H9 (cell line): ENCODE measurements at places on chromosomes 7 and 10.

- no peak for DNase-seq
Observed at GRCh38 chr7:127187740-127188139, 65.0 kb downstream of the GRM8 start.

- no peak for DNase-seq
Observed at GRCh38 chr10:31876652-31877352, 51.8 kb downstream of the ARHGAP12 start.

DNA sequence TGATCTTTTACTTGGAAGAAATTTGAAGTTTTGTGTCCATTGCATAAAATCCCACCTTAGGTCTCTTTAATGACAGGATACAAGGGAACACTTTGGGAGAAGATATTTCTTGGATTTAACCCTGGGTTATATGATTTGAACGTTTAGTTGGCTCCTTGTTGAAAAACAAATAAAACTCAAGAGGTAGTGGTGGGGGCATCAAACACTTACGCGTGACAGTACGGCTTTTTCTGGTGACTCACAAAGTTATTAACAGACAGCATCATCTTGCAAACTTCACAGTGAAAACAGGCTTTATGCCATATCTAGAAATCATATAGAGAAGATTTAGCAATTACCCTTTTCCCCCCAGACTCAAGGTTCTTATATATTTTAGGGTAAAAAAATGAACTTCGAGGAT is 699 bp downstream of the NRAP start:
- DNase-seq, result no peak

DNA sequence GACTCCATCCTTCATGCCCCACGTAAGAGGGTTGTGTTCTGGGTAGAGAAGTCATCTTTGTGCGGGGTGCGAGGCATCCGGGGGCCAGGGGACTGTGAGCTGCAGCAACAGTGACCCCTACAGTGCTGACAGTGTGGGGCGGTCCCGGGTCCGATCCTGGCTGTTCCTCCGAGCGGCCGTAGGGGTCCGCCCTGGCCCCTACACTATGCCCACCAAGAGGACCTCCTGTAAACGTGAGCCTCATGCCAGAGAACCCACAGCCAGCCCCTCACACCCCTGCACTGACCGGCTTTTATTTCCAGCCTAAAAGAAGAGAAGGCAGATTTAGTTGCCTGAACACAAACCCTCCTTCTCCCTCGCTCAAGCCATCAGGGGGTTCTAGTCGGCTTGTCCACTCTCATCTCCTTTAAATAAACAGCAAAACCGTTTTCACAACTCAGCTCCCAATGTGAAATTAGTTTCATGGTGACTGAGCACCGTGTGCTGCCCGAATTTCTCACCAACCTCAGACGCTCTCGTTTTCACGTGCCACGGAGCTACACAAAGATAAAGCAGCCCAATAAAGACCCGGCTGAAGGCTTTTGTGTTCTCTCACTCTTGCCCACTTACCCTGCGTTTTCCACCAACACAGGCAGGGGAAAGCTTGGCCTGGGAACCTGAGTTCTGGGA is 588.6 kb downstream of the PTPRN2 start:
- DNase-seq, result no peak

DNA sequence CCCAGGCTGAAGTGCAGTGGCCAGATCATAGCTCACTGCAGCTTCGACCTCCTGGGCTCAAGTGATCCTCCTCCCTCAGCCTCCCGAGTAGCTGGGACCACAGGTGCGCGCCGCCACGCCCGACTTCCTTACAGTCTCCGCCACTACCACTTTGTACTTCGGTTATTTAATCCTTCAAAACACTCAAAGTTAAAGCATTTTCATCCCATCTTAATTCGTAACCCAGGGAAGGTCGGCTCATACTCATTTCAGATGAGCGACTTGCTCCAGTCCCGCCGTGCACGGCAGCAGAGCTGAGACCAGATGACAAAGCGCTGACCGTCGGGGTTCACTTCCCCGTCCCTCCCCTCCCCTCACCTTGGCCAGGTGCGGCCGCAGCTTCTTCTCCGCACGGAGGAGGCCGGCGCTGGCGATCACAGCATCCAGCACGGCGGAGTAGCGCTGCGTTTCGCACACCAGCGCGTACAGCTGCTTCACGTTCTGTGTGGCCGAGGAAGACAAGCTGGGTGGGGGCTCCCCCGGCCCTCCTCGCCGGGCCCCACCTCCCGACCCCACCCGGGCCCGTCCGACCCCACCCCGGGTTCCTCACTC is 457 bp downstream of the NSUN5 start:
- no peak for DNase-seq

- no peak for DNase-seq
Observed at GRCh38 chr7:37304921-37305320, 143.7 kb downstream of the ELMO1 start.

DNA sequence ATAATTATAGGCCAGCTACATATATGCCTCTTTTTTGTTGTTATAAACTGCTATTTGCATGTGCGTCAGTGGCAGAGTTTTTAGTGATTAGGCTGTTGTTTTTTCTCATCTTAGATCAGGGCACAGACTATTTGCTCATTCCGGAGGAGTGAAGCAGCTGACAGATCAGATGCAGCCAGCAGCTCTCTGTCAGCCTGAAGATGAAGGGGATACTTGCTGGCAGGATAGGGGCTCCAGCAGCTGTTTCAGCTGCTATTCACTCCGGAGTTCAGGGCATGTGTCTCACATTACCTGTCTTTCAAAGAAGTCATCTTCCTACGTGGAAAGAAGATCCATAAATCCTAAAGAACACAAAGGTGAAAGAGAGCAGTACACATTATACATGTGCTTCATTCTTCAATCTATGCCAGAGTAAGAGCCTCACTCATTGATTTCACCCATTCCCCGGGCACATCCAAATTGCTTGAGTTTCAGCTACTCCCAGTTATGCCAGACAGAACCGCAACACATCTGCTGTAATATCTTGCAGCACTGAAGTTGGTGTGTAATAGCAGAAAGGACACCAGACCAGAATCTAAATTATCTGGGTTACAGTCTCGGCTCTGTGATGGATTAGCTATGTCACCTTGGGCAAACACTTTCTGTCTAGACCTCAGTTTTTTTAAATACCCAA is 182.8 kb upstream of the CHRM2 start:
- no peak for DNase-seq

- no peak for DNase-seq
Observed at GRCh38 chr7:100090527-100091410, 2.0 kb downstream of the COPS6 start.

DNA sequence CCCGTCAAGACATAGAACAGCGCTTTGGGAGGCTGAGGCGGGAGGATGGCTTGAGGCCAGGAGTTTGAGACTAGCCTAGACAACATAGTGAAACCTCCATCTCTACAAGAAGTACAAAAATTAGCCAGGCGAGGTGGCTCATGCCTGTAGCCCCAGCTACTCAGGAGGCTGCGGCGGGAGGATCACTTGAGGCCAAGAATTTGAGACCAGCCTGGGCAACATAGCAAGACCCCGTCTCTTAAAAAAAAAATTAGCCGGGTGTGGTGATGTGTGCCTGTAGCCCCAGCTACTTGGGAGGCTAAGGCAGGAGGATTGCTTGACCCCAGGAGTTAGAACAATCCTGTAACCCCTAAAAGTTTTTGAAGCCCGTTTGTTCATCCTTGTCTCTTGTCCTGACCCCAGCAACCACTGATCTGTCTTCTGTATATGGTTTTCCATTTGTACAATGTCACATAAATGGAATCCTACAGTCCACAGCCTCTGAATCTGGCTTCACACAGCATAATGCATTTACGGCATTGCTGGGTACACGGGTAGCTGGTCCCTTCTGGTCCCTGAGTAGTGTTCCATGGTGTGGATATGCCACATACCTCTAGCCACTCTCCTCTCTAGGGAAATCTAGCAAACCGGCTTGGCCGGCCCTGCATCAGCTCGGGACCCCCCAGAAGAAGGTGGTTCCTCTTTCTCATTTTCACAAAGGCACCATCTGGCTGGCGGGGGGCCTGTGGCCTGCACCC is 8.4 kb downstream of the GTF2IRD1 start:
- DNase-seq, result no peak

- DNase-seq, result no peak
Observed at GRCh38 chr7:138465046-138465445, 5.0 kb downstream of the TRIM24 start.

- no peak for DNase-seq
Observed at GRCh38 chr7:47896809-47897423, 51.4 kb downstream of the PKD1L1 start.

GRCh38 chr10:5354068-5354467 is 10.7 kb upstream of the UCN3 start:
- DNase-seq, result no peak

GRCh38 chr10:101158459-101159058 is 27.5 kb downstream of the TLX1 start:
- DNase-seq, result no peak

DNA sequence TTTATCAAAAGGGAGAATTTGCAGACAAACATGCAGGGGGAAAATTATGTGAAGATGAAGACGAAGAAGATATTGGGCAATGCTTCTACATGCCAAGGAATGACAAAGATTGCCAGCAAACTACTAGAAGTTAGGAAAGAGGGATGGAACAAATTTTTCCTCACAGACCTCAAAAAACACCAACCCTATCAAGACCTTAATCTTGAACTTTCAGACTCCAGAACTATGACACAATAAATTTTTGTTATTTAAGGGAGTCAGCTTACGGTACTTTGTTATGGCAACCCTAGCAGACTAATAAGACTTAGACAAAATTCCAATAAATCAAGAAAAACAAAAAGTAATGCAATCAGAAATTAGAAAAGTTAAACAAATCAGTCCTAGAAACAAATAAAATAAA is 280.0 kb upstream of the GNAI1 start:
- no peak for DNase-seq

GRCh38 chr10:117550076-117550475 is 7.5 kb downstream of the EMX2 start:
- DNase-seq, result no peak

DNA sequence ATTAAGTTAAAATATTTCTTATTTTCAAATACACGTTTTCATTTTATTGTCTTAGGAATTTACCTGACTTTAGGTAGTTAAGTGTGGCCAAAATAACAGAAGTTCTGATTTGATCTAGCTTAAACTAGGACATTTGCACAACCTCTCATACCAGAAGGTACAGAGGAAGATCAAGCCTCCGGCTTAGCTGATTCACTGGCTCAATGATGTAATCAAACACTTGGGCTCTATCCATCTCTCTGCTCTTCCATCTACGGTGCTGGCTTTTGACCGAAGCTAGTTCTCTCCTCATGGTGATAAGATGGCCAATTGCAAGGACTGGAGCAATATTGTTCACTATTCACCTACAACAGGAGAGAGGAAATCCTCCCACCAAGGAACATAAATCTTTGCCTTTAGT is 12.2 kb upstream of the HYCC1 start:
- DNase-seq, result no peak

- no peak for DNase-seq
Observed at GRCh38 chr7:157292258-157292657, 44.5 kb upstream of the DNAJB6 start.

DNA sequence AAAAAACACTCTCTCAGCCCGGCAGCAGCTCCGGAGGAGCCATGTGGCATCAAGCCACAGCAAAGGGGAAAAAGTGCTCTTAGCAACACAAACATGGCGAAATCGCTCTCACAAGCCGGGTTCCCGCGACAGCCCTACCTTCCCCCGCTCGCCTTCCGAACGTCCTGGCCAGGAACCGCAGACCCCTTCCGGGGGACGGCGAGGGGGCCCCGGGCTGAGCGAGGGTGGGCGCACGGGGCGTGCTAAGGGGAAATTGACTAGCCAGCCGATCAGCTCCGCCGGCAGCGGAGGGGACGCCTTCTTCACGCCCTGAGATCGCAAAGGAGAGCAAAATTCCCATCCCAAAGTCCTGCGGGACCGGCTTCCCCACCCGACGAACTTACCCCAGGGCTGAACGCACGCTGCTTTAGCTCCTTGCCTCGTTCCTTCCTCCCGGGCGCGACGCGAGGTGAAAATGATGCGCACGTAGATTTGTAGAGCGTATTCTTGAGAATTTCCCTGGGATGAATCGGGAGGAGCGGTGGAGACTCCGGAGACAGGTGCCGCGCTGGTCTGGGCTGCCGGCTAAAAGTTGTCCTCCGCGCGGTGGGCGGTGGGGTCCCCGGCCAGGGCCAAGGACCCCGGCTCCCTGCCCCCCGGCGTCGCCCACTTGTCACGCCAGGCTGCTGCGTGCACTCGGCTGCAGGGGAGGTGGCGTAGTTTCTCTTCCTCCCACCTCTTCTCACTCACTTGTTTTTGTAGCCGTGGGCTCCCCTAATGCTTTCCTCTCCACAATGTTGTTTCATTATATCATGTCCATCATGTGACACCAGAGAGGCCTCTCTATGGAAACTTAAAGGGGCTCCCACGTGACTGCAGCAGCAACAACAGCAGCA is 220.1 kb upstream of the MKLN1 start:
- DNase-seq, result peak; percentile 62

GRCh38 chr7:136386876-136387275 is 409.7 kb upstream of the MTPN start:
- DNase-seq, result no peak
